Testis (tissue), 5 donors: ENCODE measurements at places on chromosomes 1 and 21. TPM values are rescaled to one million over a fixed set of nuclear protein-coding genes. Genes with fewer than 3 reads are reported as not detected.

DNA sequence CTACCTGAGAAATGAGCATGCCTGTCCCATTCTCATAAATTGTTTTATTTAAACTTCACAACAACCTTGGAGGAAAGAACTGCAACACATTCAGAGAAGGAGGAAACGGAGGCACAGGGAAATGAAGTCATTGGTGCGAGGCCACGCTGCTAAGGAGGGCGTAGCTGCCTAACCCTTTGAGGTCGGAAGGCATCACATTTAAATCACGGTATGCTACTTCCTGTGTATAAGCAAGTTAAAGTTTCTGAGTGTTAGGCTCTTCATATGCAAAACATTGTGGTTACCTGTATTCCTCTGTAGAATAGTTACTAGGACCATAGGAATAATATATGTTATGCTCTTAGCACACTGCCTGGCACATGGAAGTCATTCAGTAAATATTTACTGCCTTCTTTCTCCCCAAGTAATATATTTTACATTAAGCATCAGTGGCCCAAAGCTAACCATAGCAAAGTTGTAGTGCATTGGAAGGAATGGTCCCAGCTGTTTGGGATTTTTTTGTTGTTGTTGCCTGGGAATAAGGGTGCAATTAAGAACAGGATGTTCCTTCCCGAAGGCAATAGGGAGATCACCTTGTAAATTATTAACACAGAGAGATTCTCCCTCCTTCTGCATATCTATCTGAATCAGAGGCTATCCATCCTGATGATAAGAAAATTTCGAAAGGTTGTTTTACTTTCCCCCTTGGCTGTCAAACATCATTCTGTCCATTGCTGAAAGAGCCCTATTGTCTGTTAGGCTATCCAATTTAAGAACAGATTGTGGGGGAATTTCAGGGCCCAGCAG lies 192.2 kb upstream of the C8B start:
- DNase-seq, result no peak

- no peak for DNase-seq
Measured at GRCh38 chr21:15141261-15141970, 76.6 kb upstream of the NRIP1 start.

DNA sequence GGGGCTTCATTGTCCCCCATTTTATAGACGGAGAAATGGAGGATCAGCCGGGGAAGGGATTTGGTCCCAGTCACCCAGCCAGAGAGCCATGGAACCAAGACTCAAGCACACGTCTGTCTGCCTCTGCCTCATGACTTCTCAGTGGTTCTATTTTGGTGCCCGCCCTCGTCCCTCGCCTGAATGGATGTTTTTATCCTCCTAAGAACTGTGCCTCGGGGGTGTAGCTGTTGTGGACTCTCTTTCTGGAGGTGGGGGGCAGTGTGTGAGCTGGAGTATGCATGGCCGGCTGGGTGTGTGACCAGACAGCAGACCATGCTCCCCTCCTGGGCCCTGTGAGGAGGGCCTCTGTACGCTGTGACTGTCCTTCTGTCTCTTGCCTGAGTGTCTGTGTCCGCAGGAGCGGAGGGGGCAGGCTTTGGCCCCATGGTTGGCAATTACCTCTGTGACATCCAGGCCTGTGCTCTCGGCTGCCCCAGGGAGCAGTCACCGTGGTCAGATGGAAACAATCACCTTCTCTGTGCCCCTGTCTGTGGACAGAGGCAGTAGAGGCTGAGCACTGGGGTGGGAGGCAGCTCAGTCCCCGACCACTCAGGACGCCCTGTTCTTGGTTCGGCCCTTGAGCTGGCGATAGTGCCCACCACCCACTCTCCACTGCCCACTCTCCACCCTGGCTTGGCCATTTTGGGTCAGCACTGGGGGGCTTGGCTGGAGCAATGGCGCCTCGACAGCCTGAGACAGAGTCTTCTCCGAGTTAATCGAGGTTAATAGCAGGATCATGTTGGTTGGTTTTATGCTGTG lies 20.4 kb downstream of the WNT4 start:
- no peak for DNase-seq

GRCh38 chr1:2911421-2912178 lies 109.7 kb upstream of the ACTRT2 start:
- no peak for DNase-seq

GRCh38 chr1:5701642-5702041 lies 290.6 kb downstream of the NPHP4 start:
- DNase-seq, result no peak

GRCh38 chr1:160261556-160261892 lies 825 bp downstream of the DCAF8 start:
- peak; percentile 60 for DNase-seq

DNA sequence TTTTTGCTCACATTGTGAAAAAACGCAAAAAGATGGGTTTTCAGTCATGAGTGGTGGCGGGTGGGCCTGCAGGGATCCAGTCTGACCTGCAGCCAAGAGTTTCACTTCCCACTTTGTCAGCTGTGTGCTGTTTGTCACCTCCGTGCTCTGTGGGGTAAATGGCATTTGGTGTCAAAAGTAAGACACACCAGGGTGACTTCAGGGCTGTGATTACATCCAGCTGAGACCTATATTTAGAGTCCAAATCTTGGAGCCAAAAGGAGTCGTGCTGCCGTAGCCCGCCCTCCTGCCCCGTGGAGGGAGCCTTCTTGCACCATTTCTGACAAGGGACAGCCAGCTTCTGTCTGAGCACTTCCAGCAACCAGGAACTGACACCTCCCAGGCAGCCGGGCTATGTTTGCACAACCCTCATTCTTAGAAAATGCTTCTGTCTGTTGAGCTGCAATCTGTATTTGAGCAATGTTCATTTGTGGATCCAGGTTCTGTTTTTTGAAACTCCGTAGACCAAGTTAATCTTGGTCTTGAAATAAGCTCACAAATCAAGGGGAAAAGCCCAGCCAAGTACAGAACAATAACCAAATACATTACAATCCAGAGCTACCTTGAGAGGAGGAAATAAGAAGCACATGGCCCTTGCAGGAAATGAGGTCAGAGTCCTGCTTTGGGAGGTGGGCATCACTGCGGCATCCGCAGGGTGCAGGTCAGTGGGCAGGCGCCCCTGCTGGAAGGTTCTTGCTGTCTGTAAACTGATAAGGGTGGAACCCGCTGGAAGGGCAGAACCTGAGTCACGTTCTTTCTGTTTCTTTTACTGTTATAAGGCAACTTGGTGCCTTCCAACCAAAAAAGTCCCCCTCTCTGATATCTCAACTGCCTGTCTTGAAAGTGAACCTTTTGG lies 14.4 kb downstream of the ABCG1 start:
- DNase-seq, result peak; percentile 67

DNA sequence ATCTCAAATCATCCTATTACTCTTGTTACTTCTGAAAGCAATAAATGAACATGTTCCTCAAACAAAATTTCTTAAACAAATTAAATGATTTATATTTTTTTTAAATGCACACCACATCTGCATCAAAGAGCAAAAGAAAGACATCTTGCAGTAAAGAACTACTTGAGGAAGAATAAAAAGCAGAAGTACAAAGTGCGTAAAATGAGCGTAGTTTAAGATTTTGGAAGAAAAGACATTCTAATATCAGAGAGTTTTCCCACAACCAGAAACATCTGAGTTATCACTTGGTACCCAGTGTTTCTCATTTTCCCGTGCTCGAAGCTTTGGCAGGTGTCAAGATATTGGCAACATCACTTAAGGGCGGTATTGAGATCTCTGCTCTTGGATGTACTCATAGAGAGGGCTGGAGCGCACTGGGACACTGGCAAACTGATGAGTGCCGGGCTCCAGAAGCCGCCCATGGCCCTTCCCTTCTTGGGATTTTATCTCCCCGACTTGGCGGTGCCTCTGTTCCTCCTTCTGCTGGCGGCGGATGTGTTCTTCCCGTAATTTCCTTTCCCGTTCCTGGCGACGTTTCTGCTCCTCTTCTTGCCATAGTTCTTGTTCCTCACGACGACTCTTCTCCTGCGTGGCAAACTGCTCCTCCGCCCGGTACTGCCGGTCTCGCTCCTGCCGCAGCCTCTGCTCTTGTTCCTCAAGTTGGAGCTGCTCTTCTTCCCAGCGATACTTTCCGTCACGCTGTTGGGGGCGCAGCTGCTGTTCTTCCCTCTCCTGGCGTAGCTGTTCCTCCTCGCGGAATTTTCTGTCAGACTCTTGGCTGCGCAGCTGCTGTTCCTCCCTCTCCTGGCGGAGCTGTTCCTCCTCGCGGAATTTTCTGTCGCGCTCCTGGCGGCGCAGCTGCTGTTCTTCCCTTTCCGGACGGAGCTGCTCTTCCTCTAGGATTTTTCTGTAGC lies 7.9 kb downstream of the TCHH start:
- DNase-seq, result peak; percentile 17

GRCh38 chr1:26177182-26177684 lies at the start of gene CNKSR1:
Gene CNKSR1, plus strand, starts transcription at chr1:26177491. Its CDS starts 57 bp downstream, at chr1:26177548.
- DNase-seq, result no peak

Gene DCST2
- 20.4 TPM for polyA plus RNA-seq

Gene TRIM46
- 4.0 TPM for polyA plus RNA-seq

Gene MROH9
- 2.3 TPM for polyA plus RNA-seq

Gene SLAMF7
- 5.1 TPM for polyA plus RNA-seq

Gene DMBX1
- 1.1 TPM for polyA plus RNA-seq

Gene ARHGAP30
- 5.4 TPM for polyA plus RNA-seq

Gene LEFTY2
- 10.0 TPM for polyA plus RNA-seq

Gene CLEC20A
- 7.5 TPM for polyA plus RNA-seq

Gene S100A5
- polyA plus RNA-seq, result not detected

Gene ASAP3
- polyA plus RNA-seq, result 34.1 TPM

Gene OXCT2
- polyA plus RNA-seq, result 78.8 TPM
